Spinal cord (tissue), 10 donors: ENCODE measurements at places on chromosomes 3 and 15. TPM values are rescaled to one million over a fixed set of nuclear protein-coding genes. Genes with fewer than 3 reads are reported as not detected.

DNA sequence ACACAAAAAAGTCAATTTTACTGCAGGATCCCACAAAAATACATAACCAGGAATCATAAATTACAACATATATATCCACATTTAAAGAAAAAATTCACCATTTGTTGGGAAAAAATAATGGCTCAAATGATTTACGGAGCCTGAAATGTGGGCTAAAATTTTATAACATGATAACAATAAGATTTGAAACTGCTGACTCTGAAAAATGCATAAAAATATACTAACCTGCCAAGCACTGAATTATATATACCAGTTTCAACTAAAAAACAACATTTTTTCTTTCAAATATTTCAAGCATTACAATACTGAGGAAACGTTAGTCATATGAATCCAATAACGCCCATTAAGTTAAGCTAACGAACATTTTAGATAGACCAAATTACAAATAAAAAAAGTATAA lies 12.2 kb upstream of the MYO5C start:
- DNase-seq, result no peak

GRCh38 chr3:155244699-155245098 lies 48.8 kb downstream of the STRIT1 start:
- DNase-seq, result no peak

- DNase-seq, result no peak
Observed at GRCh38 chr3:64928683-64929082, 240.9 kb upstream of the ADAMTS9 start.

The CHP1 gene
- 55.2 TPM for total RNA-seq

The CD276 gene
- 35.7 TPM for total RNA-seq

The KBTBD13 gene
- not detected for total RNA-seq
